ENCODE measurements at places on chromosomes 11 and 22. TPM values are rescaled to one million over a fixed set of nuclear protein-coding genes. Genes with fewer than 3 reads are reported as not detected.

Gene PVALB
- polyA plus RNA-seq, result 11.9 TPM

Gene MS4A15
- not detected for polyA plus RNA-seq

Gene MS4A4A
- 4.1 TPM for polyA plus RNA-seq

Gene C1QTNF5
- 39.7 TPM for polyA plus RNA-seq

Gene TMEM25
- 59.5 TPM for polyA plus RNA-seq

Gene PDE2A
- 17.5 TPM for polyA plus RNA-seq

Gene LRRC10B
- 11.8 TPM for polyA plus RNA-seq

DNA sequence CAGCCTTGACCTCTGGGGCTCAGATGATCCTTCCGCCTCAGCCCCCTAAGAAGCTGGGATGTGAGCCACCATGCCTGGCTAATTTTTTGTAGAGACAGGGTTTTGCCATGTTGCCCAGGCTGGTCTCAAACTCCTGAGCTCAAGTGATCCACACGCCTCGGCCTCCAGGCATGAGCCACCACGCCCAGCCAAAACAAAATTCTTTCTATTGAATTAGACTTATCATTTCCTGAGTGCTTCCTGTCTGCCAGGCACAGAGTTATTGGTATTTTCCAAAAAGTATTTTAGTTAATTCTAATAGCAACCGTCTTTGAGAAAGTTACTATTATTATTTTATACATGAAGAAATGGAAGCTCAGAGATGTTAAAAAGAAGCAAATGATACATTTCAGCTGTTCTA lies 61.4 kb upstream of the LMO2 start:
- H3K27me3 ChIP-seq, result peaks cover 3% of the 10 kb centered on the region
- no peak overlapping the region for H3K27ac ChIP-seq
- H3K36me3 ChIP-seq, result no peaks in the 10 kb centered on the region
- DNase-seq, result no peak
- H3K4me3 ChIP-seq, result no peak overlapping the region
- H3K4me1 ChIP-seq, result peaks cover 7% of the 10 kb centered on the region

- H3K4me3 ChIP-seq, result no peak overlapping the region
- DNase-seq, result no peak
- no peaks in the 10 kb centered on the region for H3K4me1 ChIP-seq
- no peak overlapping the region for H3K27ac ChIP-seq
These were observed 20.9 kb upstream of the TMPRSS4 start for GRCh38 chr11:118055966-118056365.

DNA sequence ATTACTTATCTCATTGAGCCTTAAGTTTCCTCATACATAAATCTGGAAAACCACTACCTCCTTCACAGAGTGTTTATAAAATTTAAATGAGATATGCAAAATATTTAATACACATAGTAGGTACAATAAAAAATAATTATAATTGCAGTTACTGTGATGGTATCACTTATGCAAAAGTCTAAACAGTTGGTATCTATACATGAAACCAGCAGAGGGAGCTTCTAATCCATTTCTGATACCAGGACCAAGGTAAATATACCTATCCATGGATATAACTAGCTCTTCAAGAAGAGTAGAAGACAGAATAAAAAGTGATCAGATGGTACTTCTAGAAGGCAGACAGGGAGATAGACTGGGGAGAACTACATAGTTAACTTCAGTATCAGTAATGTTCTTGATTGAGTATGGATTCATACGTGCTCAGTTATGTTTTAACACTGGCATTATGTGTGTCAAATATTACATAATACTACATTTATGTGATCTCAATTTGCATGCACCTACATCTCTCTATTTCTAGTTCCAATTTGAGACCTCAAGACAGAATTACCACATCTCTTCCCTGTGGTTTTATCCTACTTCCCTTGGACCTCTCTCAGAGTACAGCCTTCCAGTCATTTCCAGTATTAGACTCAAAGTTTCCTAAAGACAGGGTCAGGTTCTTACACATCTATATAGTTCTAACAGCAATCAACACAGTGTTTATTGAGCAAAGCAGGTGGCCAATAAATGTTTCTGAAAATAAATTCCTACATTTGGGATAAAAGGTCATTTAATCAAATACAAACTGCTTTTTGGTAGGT lies 13.7 kb upstream of the TSG101 start:
- no peaks in the 10 kb centered on the region for H3K4me1 ChIP-seq
- H3K36me3 ChIP-seq, result peaks cover 12% of the 10 kb centered on the region
- H3K4me3 ChIP-seq, result no peak overlapping the region
- H3K27me3 ChIP-seq, result no peaks in the 10 kb centered on the region

DNA sequence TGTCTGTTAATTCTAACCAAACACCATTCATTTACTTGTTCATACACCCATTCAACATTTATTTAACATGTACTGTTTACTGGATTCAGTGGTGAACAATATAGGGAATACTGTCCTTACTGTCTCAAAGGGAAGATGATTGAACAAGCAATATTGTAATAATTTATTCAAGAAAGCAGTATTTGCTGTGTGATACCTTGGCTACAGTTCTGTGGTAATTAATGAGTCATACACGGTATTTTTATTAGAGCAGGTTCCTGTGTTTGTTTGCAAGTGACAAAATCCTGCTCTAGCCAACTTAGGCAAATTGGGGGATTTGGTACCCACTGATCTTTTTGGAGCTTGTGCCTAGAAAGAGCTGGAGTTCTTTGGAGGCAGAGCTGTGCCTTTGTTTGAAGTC lies 15.7 kb downstream of the PIH1D2 start:
- peaks cover 29% of the 10 kb centered on the region for H3K36me3 ChIP-seq
- H3K27ac ChIP-seq, result no peak overlapping the region
- no peaks in the 10 kb centered on the region for H3K4me1 ChIP-seq
- DNase-seq, result no peak

- H3K4me1 ChIP-seq, result peaks cover 7% of the 10 kb centered on the region
- peaks cover 45% of the 10 kb centered on the region for H3K36me3 ChIP-seq
- no peak overlapping the region for H3K4me3 ChIP-seq
- DNase-seq, result no peak
- H3K27me3 ChIP-seq, result no peaks in the 10 kb centered on the region
- no peak overlapping the region for H3K27ac ChIP-seq
These were observed 112.1 kb downstream of the SLC1A2 start for GRCh38 chr11:35307221-35307621.

DNA sequence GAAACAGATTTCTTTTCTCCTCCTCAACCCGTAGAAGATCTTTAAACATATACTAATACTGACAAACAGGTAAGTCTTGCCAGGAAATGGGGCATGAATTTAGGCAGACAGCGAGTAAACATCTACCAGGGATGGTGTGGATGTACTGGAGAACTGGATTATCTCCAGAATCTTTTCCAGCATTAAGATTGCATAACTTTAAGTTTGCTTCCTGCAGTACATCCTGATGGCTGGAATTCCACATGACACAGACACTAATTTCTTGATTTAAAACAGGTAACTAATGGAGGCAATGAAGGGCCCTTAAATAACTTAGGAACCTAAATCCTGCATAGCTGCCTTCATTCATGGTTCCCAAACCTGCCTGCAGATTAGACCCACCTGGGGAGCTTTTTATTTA lies 40.7 kb downstream of the JHY start:
- no peak overlapping the region for H3K27ac ChIP-seq
- no peak overlapping the region for H3K4me3 ChIP-seq
- DNase-seq, result no peak
- H3K36me3 ChIP-seq, result no peaks in the 10 kb centered on the region

GRCh38 chr11:115906171-115906570 lies 402.0 kb upstream of the CADM1 start:
- no peaks in the 10 kb centered on the region for H3K36me3 ChIP-seq
- no peak overlapping the region for H3K4me3 ChIP-seq
- H3K27ac ChIP-seq, result no peak overlapping the region

GRCh38 chr11:30424844-30425243 lies 101.9 kb downstream of the ARL14EP start:
- no peak for DNase-seq
- H3K36me3 ChIP-seq, result no peaks in the 10 kb centered on the region
- H3K4me3 ChIP-seq, result no peak overlapping the region
- H3K27me3 ChIP-seq, result no peaks in the 10 kb centered on the region

DNA sequence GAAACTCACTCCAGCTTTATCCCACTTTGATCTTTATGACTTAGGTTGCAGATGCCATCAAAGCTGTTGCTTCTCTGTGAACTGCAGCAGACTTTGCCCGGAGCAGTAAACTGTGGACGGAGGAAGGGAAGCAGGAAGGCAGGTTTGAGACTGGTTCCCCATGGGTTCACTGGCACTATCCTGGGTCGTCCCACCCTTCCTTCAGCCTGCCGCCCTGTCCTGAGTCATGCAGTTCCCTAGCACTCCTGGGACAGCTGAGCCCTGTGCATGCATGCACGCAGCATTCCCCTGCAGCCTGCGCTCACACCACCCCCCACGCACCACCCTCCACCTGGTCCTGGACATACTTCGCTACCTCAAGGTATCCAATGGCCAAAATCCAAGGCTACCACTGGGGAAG lies 23.5 kb upstream of the P2RY2 start:
- H3K36me3 ChIP-seq, result no peaks in the 10 kb centered on the region
- H3K27ac ChIP-seq, result no peak overlapping the region
- H3K4me3 ChIP-seq, result no peak overlapping the region
- no peaks in the 10 kb centered on the region for H3K27me3 ChIP-seq
- no peak for DNase-seq
- no peaks in the 10 kb centered on the region for H3K4me1 ChIP-seq

- no peaks in the 10 kb centered on the region for H3K27me3 ChIP-seq
- DNase-seq, result no peak
- H3K36me3 ChIP-seq, result peaks cover 10% of the 10 kb centered on the region
- H3K4me3 ChIP-seq, result no peak overlapping the region
These were observed 53.7 kb downstream of the TECTA start for GRCh38 chr11:121154486-121155314.

GRCh38 chr22:23562186-23562585 lies 17.9 kb downstream of the IGLL1 start:
- no peaks in the 10 kb centered on the region for H3K36me3 ChIP-seq
- no peak overlapping the region for H3K4me3 ChIP-seq
- no peak overlapping the region for H3K27ac ChIP-seq
- no peaks in the 10 kb centered on the region for H3K27me3 ChIP-seq

- no peak overlapping the region for H3K4me3 ChIP-seq
- DNase-seq, result no peak
- no peaks in the 10 kb centered on the region for H3K27me3 ChIP-seq
- no peaks in the 10 kb centered on the region for H3K4me1 ChIP-seq
- no peaks in the 10 kb centered on the region for H3K36me3 ChIP-seq
These were observed 49.8 kb downstream of the APIP start for GRCh38 chr11:34866375-34866774.

GRCh38 chr22:47129902-47130635 lies 367.6 kb downstream of the TBC1D22A start:
- DNase-seq, result no peak
- no peak overlapping the region for H3K4me3 ChIP-seq

- no peak overlapping the region for H3K4me3 ChIP-seq
- no peaks in the 10 kb centered on the region for H3K27me3 ChIP-seq
- H3K4me1 ChIP-seq, result peaks cover 23% of the 10 kb centered on the region
- no peaks in the 10 kb centered on the region for H3K36me3 ChIP-seq
These were observed 34.4 kb upstream of the CD5 start for GRCh38 chr11:61067782-61068446.

DNA sequence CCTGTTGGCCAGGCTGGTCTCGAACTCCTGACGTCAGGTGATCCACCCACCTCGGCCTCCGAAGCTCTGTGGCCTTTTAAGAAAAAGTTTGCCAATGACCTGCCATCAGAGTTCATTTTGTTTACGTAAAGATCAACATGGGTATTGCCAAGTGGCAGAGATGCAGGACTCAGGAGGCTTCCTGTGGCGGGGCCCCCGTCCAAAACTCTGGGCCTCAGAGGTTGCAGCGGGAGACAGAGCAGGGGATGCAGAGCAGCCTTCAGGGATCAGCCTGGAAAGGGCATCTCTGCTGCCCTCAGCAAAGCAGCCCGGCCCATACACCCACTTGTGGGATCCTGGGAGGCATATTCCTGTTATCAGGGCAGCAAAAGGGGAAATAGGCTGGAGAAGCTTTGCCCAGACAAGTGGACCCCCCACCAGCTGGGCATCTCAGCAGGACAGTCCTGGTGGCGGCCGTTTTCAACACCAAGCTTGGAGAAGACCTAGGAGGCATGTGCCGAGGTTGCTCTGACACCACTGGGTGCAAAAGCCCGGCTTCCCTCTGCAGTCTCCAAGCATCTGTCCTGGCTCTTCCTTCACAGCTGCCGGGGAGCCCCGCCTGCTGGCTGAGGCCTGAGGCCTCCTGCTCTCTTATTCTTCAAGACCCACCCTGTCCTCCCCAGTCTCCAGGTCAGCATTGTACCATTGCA lies 1152.4 kb downstream of the BRD1 start:
- H3K36me3 ChIP-seq, result peaks cover 47% of the 10 kb centered on the region
- no peak overlapping the region for H3K27ac ChIP-seq
- H3K4me1 ChIP-seq, result peaks cover 21% of the 10 kb centered on the region

DNA sequence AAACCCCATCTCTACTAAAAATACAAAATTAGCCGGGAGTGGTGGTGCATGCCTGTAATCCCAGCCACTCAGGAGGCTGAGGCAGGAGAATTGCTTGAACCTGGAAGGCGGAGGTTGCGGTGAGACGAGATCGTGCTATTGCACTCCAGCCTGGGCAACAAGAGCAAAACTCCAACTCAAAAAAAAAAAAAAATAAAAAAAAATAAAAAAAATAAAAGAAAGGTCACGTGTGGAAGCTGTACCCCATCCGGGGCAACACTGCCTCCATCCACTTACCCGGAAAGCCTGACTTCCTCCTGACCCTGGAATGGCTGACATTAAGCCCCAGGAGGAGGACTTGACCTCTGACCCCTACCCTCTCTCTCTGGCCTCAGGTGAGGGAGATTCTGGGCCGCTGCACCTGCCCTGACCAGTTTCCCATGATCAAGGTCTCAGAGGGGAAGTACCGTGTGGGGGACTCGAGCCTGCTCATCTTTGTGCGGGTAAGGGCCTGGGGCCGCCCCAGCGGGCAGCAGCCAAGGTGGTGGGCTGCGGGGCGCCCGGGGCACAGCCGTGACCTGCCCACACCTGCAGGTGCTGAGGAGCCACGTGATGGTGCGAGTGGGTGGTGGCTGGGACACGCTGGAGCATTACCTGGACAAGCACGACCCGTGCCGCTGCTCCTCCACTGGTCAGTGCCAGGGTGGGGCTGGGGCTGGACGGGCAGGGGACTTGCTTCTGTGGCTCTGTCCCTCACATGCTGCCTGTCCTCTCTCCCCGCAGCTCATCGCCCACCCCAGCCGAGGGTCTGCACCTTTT lies 3.8 kb downstream of the GAS2L1 start:
- H3K27me3 ChIP-seq, result peaks cover 39% of the 10 kb centered on the region
- H3K4me3 ChIP-seq, result no peak overlapping the region
- H3K4me1 ChIP-seq, result peaks cover 90% of the 10 kb centered on the region
- H3K36me3 ChIP-seq, result peaks cover 44% of the 10 kb centered on the region
- H3K27ac ChIP-seq, result peak overlapping the region; percentile 69

All from spinal cord (tissue), 10 donors.